GM12878 (cell line): ENCODE measurements at places on chromosomes 2 and 18.

GRCh38 chr2:48120759-48121242 is 214.5 kb upstream of the FBXO11 start:
- no peak for DNase-seq

- DNase-seq, result no peak
Observed at GRCh38 chr2:234989183-234989701, 37.4 kb downstream of the SH3BP4 start.

- no peak for DNase-seq
Observed at GRCh38 chr2:199342334-199342733, 115.4 kb downstream of the SATB2 start.

DNA sequence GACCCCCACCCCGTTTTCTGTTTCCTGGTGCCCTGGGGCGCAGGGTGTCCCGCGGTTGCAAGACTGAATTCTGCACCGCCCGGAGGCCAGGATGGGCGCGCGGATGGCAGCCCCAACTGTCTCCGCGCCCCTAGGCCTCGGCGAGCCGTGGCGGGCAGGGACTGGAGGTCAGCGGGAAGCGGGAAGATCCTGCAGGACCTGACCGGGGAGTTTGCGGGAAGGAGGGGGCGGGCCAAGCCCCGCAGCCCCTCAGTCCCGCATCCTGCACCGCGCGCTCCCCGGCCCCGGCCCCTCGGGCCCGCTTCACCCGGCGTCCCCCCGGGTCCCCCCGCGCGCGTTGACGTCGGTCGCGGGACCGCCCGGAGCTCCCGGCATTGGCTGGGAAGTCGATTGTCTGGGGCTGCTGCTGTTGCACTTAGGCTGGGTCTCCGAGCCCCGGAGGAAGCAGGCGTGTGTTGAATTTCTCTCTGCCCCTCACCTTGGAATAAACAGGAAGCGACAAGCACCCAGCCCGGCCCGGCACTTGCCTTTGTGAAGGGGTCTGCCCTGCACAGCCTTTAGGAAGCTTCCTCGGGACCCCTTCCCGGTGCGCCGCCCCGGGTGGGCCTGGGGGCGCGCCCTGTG is at the start of gene LDLRAD4:
Gene LDLRAD4 (plus strand): TSS at position 393 of the 624 bp plus-strand sequence.
- DNase-seq, result no peak

GRCh38 chr2:212284166-212284565 is 254.4 kb downstream of the ERBB4 start:
- DNase-seq, result no peak

- no peak for DNase-seq
Observed at GRCh38 chr2:69397234-69397633, 10.2 kb upstream of the GFPT1 start.

- DNase-seq, result no peak
Observed at GRCh38 chr2:133802409-133803039, 234.3 kb upstream of the NCKAP5 start.

- no peak for DNase-seq
Observed at GRCh38 chr2:217535957-217536708, 466.7 kb downstream of the TNS1 start.

GRCh38 chr18:8163286-8163959 is 445.8 kb upstream of the RAB12 start:
- no peak for DNase-seq

DNA sequence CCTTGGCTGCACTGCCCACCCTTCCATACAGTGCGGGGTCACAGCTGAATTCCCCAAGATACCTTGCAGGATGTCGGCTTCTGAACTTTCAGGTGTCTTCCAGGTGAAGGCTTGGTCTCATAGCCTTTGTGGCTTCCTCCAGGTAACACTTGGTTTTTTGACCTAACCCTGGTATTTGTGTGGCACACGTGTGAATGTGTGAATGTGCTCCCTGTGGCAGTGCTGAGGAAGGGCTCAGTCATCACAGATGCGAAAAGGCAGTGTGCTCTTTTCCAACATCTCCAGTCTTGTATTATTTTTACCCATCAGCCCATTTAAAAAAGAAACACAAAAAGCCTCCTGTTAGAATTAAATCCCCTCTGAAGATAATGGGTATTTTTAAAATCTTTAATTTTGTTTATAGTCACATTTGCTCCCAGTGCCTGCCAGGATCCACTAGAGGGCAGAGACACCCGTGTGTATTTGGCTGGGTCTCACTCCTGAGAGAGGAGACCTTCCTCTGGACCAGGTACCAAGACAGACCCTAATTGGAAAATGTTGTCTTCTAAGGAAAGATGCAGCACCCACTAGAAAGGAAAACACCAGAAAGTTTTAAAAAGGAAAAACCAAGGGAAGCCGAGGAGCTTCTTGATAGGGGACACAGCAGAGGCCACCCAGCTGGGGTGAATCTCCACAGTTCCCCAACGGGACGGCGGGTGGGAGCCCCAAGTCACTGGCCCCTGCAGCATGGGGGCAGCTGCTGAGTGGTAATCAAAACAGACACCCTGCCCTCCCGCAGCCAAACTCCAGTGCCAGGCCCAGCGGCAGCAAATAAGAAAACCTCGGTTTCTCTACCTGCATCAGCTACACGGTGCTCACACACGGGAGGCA is 27.7 kb downstream of the FAM110C start:
- no peak for DNase-seq

DNA sequence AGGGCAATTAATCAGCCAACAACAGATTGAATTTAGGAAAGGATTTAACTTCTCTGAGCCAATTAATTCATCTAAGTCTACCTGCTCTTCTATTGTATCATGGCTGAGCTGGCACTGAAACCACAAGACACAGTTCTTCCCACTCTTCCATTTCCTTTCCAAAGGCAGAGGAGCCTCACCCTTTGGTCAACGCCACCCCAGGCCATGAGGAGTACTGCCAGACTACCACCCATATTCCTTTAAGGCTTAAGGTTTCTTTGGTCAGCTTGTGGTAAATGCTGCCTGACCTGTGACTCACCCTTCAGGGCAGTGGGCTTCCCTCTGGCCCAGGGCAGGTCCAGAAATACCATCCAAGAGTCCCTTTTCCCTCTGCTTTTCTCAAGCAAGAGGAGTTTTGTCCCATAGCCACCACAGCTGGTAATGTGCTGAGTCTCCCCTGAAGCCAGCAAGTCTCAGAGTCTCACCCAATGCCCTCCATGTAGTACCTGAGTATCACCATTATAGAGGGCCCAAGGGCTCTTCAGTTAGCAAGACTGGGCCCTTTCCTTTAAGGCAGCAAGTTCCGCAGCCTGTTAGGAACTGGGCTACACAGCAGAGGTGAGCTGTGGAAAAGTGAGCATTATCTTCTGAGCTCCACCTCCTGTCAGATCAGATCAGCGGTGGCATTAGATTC is 900.5 kb upstream of the CRIM1 start:
- no peak for DNase-seq

DNA sequence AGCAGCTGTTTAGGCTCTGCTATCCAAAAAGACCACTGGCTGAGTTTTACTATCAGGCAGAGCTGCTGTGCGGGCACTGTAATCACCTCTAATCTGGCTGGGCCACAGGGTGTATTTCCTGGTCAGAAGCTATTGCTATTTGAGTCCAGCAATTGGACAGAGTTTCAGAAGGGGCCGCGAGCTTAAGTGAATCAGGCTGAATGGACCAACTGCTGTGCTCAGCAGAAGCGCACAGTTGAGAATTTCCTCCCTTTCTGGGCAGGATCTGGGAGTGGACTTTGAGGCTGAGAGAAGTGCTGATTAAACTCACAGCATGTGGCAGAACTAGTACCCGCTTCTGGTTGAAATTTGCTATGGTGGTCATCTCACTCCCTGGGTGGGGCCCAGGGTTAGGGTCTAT is 251.8 kb downstream of the INSIG2 start:
- no peak for DNase-seq

- no peak for DNase-seq
Observed at GRCh38 chr18:50870138-50870845, 8.6 kb upstream of the ME2 start.

DNA sequence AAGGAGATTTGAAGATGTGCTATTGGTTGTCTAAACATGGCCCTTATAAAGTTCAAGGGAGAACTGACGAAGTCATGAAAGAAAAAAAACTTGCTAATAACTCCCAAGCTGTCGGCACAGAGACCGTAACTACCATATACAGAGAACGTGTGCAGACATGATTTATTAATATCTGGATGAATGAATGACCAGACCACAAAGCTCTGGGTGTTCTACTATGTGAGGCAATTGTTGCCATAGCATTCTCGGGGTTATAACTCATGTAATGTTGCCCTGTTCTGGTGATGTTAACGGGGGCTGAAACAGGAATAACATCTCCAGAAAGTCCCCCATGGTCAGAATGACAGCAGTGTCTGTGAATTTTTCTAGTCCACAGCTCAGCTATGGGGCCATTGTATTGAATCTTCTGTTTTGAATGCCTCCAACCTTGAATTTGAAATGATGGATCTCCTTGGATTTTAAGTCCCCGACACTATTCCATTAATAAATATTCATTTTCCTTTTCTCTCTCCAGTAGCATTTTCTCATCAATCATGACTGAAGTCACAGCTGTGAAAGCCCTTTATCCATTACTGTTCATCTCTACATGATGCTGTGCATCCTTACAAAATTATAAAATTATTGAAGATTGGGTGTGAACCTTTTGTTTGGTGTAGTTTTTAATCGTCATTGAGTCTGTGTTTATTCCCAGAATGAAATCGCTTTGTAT is 483.4 kb upstream of the KLHL29 start:
- no peak for DNase-seq

DNA sequence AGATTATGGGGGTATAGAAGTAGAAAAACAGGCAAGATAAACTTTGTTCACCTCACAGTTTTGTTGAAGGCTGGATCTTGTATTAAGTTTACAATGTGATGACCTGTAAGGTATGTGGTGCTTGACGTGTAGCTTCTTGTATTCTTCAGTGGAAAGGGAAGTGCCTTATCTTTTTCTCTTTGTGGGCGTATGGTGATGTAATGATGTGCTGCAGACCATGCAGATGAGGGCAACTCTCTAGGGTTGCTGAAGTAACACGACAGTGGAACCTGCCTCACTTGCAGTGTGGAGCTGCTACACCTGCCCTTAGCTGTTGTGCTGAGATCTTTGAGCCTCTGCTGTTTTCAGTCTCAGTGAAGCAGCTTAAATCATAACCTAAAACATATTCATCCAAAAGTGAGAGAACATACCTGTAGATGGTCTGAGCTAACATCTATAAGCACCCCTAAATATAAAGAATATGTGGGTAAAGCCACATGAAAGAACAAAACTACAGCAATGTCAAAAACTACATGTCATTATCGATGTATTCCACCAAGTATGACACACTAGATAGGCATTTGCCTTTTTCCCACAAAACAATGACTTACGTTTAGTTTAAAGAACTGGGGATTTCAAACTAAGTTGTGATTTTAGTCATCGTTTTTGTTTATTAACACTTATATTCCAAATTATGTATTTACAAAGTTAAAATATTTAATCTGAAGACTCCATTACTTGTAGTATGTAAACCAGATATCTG is 1144.1 kb downstream of the CNTNAP5 start:
- no peak for DNase-seq
